Cardiac septum (tissue), 1 donor: ENCODE measurements at places on chromosomes 11 and 22. TPM values are rescaled to one million over a fixed set of nuclear protein-coding genes. Genes with fewer than 3 reads are reported as not detected.

- no peak for DNase-seq
Observed at GRCh38 chr11:11608783-11609232, 13.0 kb downstream of the GALNT18 start.

DNA sequence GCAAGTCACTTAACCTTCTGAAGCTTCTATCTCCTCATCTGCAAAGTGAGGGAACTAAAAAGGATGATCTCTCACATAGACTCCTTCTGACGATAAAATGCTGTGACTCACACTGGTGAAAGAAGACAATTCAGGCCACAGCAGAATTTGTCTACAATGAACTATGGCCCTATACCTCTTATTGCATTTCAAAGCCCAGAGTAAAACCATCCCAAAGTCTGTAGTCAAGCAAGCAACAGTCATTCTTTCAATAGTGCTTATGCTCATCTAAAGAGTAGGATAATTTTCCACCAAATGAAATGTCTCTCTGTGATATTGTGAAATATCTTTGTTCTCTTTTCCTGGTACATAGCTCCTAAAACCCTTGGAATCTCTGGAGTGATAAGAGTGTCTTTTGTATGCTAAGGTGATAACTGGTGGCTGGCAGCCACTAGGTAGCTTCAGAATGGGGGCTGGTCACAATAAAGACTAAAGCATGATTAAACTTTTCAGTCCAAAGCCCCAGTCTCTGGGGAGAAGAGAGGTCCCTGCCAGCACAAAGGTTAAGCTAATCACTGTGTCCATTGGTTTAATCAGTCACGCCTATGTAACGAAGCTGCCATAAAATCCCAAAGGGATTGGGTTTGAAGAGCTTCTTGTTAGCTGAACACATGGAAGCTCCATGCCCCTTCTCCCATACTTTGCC, 30.8 kb downstream of the SYTL2 start:
- no peak for DNase-seq

DNA sequence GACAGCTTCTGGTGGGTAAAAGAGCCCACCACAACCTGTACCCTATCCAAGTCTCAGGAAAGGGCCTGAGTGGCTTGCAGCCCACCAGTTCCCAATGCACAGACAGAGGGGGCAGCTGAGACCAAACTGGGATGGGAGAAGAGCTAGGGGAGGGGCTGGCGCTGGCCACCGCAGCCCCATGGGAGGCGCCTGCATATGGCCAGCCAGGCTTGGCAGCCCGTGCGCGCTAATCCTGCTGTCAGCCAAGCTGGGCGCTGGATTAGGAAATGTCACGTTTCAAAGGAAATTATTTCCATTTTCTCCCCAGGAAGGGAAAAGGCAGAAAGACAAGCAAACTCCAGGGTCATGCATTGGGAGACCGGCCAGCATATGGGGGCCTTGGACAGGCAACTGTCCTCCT, 236.8 kb downstream of the BUD13 start:
- DNase-seq: no peak

DNA sequence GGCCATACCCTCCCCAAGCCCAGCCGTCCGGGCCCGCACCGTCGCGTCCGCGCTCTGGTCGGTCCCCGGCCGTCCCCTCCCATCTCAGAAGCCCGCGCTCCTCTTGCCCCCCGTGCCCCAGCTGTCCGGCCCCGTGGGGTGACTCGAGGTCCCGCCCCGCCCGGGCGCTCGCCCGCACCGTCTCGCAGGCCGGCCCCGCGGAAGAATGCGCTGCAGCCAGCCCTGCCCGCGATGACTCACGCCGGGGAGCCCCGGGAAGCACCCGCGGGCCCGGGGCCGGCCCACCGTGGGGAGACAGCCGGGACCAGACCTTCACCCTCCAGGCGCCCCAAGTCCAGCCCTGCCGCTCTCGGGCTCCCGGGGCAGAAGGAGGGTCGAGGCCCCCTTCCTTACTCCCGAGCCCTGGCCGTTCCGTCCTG, 320 bp upstream of the PHLDA2 start:
- peak; percentile 73 for DNase-seq

DNA sequence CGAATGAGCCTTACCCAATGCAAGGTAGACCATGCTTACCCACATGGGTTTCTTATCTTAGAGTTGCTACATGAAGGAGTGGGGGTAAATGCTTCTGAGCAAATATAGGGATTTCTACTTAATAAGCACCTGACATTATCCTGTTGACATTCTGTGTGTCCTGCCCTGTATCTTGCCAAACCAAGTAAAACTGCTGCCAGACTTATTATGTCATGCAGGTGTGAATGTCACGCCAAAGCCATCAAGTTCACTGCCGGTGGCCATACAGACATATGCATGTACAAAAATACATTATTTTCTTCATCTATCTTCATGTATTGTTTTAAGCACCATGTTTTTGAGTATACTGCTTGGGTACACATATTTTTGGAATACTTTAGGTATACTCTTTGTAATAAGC, 70.2 kb downstream of the NOX4 start:
- DNase-seq: no peak

DNA sequence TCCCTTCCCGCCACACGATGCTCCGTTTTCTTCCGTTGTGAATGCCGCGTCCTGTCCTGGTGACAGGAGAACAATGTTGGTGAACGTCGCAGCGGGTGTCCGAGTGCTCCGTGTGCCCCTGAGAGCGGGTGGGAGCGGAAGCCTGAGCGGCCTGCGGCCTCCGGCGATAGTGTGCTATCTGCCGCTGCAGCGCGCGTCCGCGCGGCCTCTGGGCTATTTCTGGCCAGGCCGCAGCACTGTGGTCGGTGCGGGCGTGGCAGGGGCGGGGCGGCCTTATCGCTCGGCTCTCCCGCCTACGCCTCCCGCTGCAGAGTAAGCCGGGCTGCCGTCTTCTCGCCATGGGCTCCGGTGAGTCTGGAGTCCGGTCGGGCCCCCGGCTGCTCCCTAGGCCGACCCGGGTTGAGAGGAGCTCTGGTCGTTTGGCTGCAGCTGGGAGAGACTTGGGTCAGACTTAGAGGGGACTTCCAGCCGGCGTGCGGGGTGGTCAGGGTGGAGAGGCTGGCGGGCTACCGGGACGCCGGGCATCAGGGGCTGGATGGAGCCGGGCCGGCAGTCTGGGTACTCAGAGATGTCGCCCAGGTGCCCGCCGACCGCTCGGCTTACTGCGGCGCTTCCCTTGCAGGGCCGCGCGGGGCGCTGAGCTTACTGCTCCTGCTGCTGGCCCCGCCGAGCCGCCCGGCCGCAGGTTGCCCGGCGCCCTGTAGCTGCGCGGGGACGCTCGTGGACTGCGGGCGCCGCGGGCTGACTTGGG, at the start of gene GP1BB:
Gene GP1BB, plus strand, starts transcription at position 308 of the 751 bp plus-strand sequence. Its CDS starts 31 bp downstream, at position 339.
- DNase-seq: no peak

DNA sequence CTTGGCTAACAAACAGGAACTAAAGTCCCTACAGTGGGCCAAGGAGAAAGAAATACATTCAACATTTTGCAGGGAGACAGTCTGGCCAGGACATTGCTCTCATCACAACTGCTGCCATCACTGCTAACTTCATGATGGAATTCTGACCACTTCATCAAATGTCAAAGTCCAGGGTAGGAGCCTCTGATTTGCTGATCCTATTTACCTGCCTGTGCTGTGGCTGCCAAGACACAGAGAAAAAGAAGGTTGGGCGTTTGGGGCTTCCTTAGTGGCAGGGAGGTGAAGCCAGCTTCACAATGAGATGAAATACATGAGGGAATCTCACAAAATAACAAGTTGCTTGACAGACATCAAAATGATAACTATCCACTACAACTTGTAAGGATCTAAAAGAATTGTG, 343.9 kb upstream of the CADM1 start:
- no peak for DNase-seq

DNA sequence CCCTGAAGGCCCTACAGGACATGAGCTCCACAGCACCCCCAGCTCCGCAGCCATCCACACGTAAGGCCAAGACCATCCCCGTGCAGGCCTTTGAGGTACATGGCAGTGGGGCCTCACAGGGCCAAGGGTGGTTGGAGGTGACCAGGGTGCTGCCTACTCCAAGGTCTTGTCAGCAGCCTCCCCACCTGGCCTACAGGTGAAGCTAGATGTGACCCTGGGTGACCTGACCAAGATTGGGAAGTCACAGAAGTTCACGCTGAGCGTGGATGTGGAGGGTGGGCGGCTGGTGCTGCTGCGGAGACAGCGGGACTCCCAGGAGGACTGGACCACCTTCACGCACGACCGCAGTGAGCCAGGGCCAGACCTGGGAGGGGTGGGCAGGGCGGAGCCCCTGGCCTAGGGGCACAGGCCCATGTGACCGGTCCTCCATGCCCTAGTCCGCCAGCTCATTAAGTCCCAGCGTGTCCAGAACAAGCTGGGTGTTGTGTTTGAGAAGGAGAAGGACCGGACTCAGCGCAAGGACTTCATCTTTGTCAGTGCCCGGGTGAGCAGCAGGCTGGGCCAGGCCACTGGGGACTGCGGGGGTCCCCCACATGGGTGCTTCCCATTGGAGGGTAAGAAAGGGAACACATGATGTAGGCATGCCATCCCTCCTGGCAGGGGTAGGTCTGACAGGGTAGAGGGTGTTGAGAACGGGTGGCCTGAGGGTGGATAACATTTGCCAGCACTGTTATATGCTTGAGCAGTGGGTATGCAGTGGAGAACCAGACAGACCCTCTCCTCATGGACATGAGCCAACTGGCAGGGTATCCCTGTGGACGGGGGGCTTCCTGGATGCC, 5.6 kb downstream of the INPPL1 start:
- peak; percentile 67 for DNase-seq

GRCh38 chr22:24540470-24540869, 14.5 kb downstream of the GUCD1 start:
- DNase-seq: no peak

GRCh38 chr11:12152321-12152720, 41.9 kb downstream of the MICAL2 start:
- DNase-seq: no peak

DNA sequence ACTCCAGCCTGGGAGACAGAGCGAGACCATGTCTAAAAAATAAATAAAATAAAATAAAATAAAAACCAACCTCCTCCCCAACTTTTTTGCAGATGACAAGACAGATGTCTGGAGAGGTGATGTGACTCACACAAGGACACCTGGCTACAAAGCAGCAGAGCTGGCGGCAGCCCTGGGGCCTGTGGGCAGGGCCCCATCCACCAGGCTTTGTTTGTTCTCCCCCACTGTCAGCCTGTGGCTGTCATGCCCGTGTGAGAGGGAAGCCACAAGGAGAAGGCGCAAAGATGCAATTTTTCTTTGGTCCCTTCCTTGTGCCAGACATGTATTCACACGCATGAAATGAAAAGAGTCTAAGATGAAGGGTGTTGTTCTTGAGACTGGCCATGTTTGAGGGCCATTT, 16.6 kb downstream of the CD59 start:
- no peak for DNase-seq

GRCh38 chr11:130171534-130171933, 12.0 kb downstream of the ST14 start:
- no peak for DNase-seq

DNA sequence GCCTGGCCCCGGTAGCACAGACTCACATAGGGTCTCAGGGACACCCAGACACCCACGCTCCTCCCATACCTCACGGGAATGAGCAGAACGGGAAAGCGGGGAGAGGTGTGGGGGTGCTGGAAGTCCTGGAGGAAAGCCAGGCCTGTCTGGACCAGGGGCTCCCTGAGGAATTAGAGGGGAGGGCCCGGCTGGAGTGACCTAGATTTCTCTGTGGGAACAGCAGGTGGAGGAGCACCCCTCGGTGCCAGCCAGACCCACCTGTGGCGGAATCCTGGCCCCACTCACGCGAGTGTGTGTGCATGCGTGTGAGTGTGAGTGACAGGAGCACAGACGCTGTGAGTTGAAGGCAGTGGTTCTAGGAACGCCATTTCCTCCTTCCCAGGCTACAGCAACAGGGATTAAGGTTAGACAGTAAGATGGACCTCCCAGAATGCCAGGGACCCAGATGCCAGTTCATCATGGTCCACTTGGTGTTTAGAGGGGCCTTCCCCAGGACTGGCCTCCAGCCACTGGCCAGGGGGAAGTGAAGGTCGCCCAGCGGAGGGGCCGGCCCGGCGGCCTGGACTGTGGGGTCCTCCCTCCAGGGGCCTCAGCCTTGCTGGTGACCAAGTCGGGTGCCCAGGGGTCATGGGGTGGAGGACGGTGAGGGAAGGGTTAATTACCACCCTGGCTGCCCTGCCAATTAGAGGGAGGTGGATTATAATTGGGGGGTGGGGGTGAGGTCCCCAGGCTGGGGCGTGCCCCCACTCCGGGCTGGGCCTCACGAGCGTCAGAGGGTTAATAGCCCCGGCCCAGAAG, 1.0 kb downstream of the PKP3 start:
- no peak for DNase-seq

- no peak for DNase-seq
Observed at GRCh38 chr11:81913793-81914192, 819.9 kb downstream of the FAM181B start.

GRCh38 chr22:49404020-49404419, 423.7 kb downstream of the BRD1 start:
- DNase-seq: peak; percentile 33

DNA sequence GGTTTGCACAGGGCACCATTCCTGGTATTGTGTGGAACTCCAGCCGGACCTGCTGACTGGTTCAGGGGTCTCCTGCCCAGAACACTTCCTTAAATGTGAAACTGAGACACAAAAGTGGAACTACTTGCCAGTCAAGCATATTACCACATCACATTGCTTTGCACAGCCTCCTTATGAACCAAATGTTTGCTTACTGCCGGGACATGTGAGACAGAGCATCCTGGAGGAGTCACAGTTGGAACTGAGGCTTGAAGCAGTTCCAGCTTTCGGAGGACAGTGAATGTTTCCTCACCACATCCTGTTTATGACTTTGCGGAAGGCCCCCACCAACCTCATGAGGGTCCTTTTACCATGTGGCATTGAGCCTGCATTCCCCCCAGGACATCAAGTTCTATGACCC, 105.8 kb upstream of the ARHGAP42 start:
- no peak for DNase-seq

DNA sequence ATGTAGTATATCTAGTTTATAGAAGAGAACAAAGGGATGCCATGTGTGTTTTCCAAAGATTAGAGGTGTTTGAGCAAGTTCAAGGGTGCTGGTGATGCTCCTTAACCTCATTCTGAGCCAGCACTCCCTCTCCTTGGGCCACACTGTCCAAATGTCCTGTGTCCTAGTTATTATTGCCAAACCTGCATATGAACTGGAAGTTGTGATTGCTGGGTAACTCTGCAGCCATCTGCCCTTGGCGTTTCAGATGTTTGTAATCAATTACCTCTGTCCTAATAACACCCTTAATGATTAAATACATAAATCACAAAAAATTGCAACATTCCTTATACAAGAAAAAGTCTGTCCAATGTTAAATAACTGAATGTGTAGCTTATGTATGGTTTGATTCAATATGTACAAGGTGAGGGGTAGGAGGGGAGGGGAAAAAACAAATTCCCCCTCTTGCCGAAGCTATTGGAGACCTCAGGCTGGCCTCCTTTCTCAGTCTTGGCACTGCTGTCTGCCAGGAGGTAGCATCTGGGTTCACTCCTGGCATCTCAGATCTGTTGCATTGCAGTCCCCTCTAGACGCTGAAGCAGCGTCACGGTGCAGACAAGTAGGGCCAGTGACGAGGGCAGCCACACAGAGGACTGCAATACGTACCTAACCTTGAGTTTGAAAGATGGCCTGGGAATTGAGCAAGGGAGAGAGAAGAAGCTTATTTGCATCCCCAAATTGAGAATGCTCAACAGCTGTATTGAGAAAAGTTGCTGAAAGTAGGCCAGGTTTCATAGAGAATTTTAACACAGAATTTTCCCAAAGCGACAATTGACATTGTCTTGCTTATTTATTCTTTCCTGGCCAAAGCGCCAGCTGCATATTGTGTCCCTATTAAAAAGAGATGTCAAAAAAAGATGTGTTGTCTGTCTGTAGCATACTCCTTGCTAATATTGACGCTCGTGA, 89.6 kb upstream of the ARHGAP32 start:
- DNase-seq: no peak

Gene CPT1B
- 253 TPM for total RNA-seq

Gene DCDC1
- not detected for total RNA-seq

Gene GAB4
- not detected for total RNA-seq

Gene MOV10L1
- 0.46 TPM for total RNA-seq

Gene PSMC3
- 132 TPM for total RNA-seq

Gene USH1C
- not detected for total RNA-seq
